Memory B cell (primary cell): ENCODE measurements at places on chromosomes 6 and 20.

GRCh38 chr6:142378138-142378875 lies 76.5 kb downstream of the ADGRG6 start:
- no peak for DNase-seq

GRCh38 chr6:73699676-73700459 lies 3.9 kb downstream of the CD109 start:
- DNase-seq: no peak

DNA sequence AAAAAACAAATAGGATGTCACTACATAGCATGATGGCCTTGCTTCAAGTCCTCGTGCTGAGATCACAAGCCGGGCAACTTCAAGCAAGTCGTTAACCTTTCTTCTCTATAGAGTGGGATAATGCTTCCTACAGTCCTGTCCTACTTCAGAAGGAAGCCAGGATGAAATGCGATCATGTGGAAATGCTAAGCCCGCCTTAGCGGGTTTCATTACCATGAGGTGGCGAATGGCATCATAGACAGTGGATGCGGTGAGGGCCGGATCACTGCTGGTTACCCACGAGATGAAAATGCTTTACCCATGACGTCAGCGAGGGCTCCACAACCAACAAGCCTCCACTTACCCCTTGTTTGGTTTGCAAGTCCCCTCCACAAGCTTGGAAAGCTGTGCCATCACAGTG lies 206.4 kb downstream of the TBXT start:
- DNase-seq: no peak

DNA sequence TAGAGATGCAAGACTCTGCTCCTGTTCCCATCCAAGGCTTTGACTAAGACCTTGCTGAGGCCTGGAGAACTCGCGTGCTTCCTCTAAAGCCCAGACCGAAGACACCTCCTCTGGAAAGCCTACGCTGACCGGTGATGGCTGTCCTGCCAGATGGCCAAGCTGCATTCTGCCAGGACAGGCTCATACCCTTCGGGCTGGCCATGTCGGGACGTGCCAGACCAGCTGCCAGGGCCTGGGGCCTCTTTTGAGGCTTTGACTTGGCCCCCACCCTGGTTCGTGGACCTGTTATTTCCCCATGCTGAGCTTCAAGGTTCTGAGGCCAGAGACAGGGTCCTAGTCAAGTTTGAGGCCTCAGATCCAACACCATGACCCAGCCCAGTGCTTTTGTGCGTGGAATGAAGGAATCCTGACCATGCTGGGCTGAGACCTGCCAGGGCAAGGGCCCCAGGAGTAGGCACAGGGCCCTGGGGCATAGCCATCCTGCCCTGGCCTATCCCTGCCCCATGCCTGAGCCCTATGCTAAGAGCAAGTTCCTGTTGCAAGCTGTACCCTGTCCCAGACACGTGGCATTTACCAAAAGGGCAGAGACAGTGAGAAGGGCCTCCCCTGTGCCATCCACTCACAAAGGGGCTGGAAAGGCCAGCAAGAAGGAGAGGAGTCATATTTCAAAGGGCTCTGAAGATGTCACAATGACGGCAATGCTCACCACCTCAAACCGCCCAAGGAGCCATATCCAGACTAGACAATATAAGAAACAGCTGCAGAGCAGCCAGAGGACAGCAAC lies 42.8 kb downstream of the MRPL14 start:
- DNase-seq: no peak

- DNase-seq: no peak
These were observed 1233.0 kb upstream of the EYS start for GRCh38 chr6:66940003-66940402.

- no peak for DNase-seq
These were observed 2.0 kb downstream of the ANKRD6 start for GRCh38 chr6:89434954-89435353.

- no peak for DNase-seq
These were observed 3.4 kb upstream of the GZF1 start for GRCh38 chr20:23358563-23358906.

DNA sequence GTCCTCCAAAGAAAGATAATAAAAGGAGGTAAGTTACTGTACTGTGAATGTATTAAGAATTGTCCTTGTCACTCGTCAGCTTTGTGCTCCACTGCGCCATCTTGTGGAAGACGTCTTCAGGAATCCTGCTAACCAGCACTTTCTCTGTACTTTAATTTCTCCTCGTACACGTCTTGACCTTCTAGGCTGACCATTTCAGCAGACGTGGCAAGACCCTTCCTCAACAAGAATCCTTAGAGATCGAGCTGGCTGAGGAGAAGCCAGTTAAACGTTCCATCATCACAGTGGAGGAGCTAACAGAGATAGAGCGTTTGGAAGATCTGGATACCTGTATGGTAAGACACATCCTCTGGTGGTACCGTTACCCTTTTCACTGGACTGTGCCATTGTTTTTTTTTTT lies 95.5 kb upstream of the SCGN start:
- DNase-seq: peak; percentile 69

DNA sequence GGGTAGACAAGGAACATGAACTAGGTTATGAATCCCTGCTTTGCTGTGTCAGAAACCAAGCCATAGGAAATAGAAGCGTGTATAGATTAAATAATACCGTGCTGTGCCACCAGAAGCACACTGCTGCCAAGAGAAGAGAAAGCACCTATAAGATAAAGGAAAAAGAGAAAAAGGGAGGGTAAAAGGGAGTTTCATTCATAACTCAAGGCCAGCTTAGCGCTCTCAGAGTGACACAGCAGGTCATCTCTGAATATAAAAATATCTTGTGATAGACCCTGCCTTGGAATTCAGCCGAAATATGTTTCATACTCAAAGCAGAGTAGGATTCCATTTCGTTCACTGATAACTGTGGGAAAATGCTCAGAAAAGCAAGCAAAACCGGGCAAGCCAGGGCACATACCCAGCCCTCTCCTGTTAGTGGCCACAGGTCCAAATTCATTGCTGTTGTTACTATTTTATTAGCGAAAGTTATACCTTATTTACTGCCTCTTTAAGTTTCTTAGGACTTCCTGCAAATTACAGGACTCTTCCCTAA lies 8.7 kb downstream of the JAG1 start:
- DNase-seq: no peak

GRCh38 chr20:18250217-18250616 lies 38.1 kb upstream of the ZNF133 start:
- no peak for DNase-seq

GRCh38 chr6:136696238-136696637 lies 96.0 kb downstream of the MAP3K5 start:
- no peak for DNase-seq

GRCh38 chr20:23063581-23063980 lies 14.1 kb upstream of the THBD start:
- DNase-seq: no peak

DNA sequence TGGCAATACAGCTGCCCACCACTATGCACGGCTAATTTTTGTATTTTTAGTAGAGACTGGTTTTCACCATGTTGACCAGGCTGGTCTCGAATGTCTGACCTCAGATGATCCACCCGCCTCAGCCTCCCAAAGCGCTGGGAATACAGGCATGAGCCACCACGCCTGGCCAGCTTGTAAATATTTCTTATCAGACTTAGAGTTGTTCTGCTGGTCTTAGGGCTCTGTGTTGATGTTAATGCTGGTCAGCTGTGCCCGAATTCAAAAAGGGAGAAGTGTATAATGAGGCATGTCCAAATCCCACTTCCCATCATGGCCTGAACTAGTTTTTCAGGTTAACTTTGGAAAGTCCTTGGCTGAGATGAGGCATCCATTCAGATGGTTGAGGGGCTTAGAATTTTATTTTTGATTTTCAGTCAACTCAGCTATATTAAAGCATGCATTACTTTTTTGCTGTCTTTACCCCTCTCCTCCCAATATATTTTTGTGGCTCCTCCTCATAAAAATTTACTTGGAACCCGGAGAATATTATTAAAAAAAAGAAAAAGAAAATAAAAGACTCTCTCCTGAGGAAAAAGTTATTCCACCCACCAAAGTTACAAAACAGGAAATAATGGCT lies 47.7 kb downstream of the ADAT2 start:
- DNase-seq: no peak

- no peak for DNase-seq
These were observed 247.0 kb downstream of the ATXN1 start for GRCh38 chr6:16514249-16514648.

DNA sequence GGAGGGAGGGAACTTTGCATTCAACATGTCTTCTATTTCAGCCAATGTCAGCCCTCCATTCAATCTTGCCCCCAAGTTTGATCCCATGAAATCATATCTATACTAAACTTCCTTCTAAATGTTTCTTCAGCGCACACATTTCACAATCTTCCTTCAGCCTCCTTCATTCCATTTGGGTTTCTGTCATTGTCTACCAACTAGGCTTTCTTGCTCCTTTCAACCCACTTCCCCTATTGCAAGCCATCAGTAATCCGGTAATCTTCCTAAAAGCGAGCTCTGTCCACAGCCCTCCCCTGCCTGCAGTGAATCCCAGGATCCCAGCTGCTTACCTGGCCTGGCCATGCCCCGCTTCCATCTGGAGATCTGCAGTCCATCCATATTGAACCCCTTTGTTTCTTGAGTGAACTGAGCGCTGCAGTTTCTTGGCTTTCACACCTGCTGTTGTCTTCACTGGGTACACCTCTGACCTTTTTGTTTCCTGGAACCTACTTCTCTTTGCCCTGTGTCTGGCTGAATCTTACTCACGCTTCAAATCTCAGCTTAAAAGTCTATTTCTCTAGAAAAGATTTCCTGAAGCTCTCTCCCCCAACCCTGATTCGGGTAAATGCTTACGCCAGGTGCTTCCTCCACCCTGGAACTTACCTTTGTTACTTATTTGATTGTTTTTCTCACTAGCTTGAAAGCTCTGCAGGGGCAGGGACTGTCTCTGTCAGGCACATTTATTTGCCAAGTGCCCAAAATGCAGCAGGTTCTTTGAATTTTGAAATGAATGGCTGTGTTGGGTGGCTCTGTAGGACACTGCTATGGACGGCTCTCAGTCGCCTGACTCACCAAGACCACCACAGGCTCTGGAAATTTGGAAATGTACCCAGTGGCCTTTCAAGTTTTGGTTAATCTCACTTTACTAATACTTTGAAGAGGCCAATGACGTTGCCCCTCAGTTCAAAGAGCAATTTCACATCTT lies 50.3 kb downstream of the ADTRP start:
- no peak for DNase-seq

- DNase-seq: no peak
These were observed 983 bp downstream of the RBBP9 start for GRCh38 chr20:18496042-18496441.

- no peak for DNase-seq
These were observed 327.7 kb downstream of the CDC5L start for GRCh38 chr6:44715188-44715587.

- no peak for DNase-seq
These were observed 21.3 kb downstream of the CTNNBL1 start for GRCh38 chr20:37714978-37715672.

GRCh38 chr6:154403788-154404187 lies 47.2 kb upstream of the IPCEF1 start:
- DNase-seq: no peak

DNA sequence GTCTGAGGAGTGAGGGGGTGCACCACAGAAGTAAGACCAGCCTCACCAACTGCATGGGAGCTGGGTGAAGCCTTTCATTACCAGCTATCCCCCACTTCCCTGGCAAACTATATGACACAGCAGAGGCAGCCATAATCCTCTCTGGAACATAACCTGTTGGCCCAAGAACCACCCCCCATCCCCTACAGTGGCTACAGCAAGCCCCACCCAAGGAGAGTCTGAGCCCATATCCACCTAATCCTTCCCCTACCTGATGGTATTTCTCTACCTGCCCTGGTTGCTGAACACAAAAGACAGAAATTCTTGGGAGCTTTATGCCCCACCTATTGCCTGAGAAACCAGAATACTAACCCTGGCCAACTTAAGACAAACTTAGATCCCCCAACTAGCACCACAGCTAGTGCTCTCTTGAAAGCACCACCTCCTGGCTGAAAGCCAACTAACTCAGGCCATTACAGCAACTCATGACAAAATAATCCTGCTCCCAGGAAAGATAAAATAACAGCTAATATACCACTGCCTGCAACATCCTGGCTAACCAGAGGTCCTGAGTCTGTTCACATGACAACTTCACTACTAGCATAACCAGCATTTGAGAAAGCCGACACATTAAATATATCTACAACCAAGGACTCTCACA lies 11.2 kb downstream of the RNGTT start:
- DNase-seq: no peak

GRCh38 chr6:135254471-135254870 lies 73.4 kb downstream of the MYB start:
- no peak for DNase-seq

- DNase-seq: no peak
These were observed 66.6 kb downstream of the IPCEF1 start for GRCh38 chr6:154289818-154290508.

- no peak for DNase-seq
These were observed 1.9 kb downstream of the TRIB3 start for GRCh38 chr20:382291-383115.

- no peak for DNase-seq
These were observed 137.6 kb upstream of the MANEA start for GRCh38 chr6:95439741-95440140.

GRCh38 chr6:26156850-26157250 lies 69.6 kb downstream of the HFE start:
- no peak for DNase-seq

GRCh38 chr20:51331481-51331880 lies 211.0 kb downstream of the NFATC2 start:
- DNase-seq: no peak

GRCh38 chr6:95572098-95572497 lies 5.2 kb upstream of the MANEA start:
- no peak for DNase-seq

DNA sequence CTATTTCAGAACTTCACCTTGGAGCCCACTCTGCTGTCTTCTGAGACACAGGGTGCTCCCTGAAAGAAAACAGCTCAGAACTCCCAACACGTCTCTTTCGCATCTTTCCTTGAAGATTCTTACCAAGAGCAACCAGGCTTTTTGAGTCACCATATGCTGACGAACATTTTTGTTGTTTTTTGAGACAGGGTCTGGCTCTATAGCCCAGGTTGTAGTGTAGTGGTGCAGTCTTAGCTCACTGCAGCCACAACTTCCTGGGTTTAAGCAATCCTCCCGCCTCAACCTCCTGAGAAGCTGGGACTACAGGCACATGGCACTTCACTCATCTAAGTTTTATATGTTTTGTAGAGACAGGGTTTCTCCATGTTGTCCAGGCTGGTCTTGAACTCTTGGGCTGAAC lies 68.5 kb downstream of the TRMT11 start:
- DNase-seq: no peak

GRCh38 chr6:1689141-1689540 lies 79.4 kb downstream of the FOXC1 start:
- no peak for DNase-seq

- DNase-seq: no peak
These were observed 41.7 kb downstream of the CDK5RAP1 start for GRCh38 chr20:33359399-33360261.

- DNase-seq: no peak
These were observed 825 bp upstream of the FAM135A start for GRCh38 chr6:70412252-70413113.

DNA sequence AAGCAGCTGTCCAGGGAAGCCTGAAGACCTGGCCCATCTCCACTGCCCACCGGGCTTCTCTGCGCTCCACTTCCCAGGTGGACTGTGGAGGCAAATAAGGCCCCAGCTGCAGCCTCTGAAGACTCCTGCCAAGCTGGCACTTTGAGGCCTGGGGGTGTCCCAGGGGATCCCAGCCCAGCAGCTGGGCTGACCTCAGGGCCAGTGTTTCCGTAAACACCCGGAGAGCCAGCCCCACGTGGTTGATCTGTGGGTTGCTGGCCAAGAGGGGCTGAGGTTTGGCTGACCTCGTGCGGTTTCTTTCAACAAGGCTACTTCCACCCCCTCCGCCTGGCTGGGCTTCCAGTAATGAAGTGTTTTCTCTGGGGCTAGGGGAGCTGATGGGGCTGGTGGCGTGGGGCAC lies 12.4 kb upstream of the CCN5 start:
- DNase-seq: no peak

GRCh38 chr6:111534231-111534751 lies 51.3 kb upstream of the REV3L start:
- DNase-seq: no peak
